ENCODE measurements at places on chromosomes 4 and X.

- no peak for DNase-seq
Measured at GRCh38 chrX:136214551-136214950, 36.6 kb downstream of the MAP7D3 start.

DNA sequence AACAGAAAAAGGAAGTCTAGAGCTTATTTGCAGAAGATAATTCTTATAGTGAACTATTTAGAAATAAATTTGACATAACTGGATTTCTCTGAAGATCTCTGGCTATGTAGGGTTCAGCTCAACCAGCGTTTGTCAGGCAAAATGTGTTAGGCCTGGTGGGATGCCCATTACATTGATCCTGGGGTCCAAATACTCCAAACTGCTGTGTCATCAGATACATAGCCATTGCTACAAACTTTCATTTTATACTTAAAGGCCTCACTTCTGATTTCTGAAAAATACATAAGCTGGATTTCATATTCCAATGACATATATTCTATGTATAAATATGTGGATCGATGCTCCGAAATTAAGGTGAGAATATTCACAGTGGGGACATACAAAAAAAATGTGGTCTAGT lies 1958.9 kb upstream of the TENM3 start:
- DNase-seq = no peak

- no peak for DNase-seq
Measured at GRCh38 chr4:102196221-102196620, 149.1 kb downstream of the SLC39A8 start.

DNA sequence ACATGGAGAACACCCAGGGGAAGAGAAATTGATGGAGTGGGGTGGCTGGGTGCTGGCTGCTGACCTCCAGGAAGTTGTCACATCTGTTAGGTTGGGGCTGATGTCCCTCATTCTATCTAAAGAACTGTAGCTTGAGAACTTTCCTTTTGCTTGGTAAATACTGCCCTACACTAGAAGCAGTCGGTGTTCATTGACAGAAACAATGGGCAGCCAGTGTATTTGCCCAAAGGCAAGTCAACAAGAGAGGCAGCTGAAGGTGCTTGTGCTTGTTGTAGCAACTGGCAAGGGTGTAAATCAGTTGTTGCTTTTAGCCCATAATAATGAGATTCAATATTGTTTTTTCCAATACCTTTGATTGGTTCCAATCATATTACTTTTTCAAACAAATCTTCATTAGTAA lies 956 bp downstream of the TMEM154 start:
- no peak for DNase-seq

- DNase-seq = no peak
Measured at GRCh38 chrX:65589304-65589703, 54.7 kb upstream of the LAS1L start.

DNA sequence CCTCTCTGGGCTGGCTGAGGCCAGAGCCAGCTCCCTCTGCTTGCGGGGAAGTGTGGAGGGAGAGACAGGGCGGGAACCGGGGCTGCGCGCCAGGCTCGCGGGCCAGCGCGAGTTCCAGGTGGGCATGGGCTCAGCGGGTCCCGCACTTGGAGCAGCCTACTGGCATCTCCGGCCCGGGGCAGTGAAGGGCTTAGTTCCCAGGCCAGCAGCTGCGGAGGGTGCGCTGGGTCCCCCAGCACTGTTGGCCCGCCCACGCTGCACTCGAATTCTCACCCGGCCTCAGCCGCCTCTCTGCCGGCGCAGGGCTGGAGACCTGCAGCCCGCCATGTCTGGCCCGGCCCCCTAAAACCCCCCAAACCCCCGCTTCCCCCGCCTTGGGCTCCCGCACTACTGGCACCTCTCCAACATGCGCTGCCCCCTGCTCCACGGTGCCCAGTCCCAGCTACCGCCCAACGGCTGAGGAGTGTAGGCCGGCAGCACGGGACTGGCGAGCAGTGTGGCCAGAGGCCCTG lies 33.8 kb upstream of the FAT4 start:
- no peak for DNase-seq
